Stimulated activated CD8-positive, alpha-beta memory T cell treated with anti-CD3 and anti-CD28 coated beads, Interleukin-2, amount 100 ng/mL, for 48 hours (primary cell): ENCODE measurements at places on chromosomes 1 and 21.

GRCh38 chr1:156076609-156077429, 5.4 kb downstream of the MEX3A start:
- DNase-seq, result no peak

GRCh38 chr1:84353695-84354094, 44.6 kb upstream of the DNASE2B start:
- DNase-seq, result no peak

DNA sequence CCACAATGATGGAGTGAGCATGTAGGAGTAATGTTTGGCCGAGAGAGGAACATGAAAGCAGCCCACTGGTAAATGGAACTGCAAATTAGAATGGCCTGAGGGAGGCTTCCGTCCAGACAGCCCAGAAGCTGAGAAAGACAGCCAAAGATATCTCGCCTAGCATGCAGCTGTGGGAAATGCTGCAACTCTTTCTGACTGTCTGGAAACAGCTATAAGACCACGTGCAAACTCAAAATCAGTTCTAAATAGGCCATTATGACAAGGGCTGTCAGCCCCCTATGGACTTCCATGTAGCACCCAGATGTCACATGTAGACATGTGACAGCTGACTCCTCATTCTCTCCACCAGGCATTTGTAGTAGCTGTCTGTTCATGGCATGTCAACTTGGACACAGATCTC, 62.9 kb upstream of the ATP1A1 start:
- no peak for DNase-seq

DNA sequence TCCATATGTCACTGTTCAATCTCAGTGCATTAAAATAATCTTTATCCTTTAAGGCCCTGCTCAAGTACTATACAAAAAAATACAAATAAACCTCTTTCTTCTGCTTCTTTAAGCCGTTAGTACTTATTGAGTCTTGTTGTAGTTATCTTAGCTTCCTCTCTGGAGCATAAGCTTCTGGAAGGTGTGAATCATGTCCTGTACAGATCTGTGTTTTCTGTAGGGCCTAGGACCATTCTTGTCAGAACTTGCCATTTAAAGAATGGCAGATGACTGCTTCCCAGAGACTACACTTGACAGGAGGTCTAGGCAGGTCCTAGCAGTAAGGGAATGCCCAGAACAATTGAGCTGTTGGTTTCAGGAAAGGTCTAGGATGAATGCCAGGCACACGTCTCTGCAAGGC, 12.9 kb downstream of the NEK7 start:
- no peak for DNase-seq

DNA sequence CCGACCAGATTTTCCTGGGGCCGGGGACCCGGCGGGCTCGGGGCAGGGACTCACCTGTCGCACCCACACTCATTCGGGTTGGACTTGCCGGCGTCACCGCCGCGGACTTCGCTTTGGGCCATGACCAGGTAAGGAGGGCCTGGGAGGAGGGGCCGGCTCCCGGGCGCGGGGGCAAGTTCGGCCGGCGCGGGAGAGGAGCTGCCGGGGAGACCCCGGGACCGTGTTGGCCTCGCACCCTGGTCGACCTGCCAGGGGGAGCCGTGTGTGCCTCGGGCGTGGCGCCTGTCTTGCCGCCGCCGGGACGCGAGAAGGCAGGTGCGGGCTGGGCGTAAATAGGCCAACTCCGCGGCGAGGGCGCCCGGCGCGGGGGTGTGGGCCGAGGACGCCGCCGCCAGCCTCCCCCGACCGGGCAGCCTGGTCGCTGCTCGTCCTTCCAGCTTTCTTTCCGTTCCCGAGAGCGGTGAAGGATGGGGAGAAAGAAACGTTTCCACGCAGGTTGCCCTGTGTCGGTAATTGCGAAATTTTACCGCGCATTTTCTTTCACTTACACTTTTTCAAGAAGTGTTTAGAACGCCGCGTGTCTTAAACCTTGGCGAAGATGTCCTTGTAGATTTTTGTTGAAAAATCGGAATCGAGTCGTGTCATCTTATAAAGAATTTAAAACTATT, 558 bp downstream of the USP1 start:
- DNase-seq, result no peak

- no peak for DNase-seq
Observed at GRCh38 chr1:84720221-84720780, 30.0 kb upstream of the SSX2IP start.

DNA sequence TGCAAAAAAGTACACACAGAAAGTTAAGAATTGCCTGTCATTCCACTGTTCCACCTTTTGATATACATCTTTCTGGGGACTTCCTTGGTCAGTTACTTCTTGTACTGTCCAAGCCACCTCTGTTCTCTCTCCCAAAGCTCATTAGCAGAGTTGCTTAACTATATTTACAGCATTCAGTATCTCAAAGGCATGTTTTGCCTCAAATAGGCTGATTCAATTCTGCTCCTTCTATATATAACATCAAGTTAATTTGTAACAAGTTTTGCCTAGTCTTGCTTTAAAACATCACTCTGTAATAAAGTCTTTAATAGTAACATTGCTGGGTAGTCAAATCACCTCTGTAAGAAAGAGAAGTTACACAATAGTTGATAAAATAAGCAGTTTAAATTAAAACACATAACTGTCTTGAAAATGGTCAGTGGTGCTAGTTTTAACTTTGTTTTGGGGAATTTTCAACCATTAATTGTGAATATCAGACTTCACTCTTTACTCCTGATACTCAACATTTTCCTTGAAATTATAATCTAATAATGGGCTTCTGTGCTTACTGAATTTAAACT, 35.7 kb downstream of the EDARADD start:
- no peak for DNase-seq

- DNase-seq, result no peak
Observed at GRCh38 chr1:204092632-204093420, 19.9 kb downstream of the SOX13 start.

GRCh38 chr1:39690794-39691382, 345 bp downstream of the HPCAL4 start:
- no peak for DNase-seq

GRCh38 chr1:48681476-48682305, 95.0 kb downstream of the BEND5 start:
- DNase-seq, result no peak

DNA sequence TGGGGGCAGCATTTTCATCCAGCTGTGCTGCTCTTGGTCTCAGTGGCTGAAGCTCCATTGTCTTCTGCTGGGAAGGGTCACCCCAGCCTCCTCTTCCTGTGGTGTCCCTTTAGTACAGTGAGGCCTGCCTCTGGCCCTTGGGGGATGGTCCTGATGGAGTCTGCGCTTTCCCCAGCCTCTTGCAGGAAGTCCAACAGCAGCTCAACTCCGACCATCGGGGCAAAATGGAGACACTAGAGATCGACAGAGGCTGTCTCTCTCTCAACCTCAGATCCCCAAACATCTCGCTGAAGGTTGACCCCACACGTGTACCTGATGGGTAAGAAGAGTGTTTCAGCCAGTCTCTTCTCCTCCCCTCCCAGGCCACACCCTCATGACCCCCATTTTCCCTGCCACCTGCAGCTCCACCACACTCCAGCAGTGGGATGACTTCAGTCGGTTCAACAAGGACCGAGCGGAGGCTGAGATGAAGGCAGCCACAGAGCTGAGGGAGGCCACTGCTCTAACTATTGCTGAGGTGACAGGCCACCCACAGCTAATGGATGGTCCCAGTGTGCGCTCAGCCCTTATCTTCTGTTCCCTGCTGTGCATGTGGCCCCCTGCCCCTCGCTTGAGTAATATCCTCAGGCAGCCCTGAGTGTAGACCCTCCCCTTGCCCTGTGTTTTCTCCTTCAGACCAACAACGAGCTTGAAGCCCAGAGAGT, 2.0 kb upstream of the ADPRS start:
- no peak for DNase-seq

DNA sequence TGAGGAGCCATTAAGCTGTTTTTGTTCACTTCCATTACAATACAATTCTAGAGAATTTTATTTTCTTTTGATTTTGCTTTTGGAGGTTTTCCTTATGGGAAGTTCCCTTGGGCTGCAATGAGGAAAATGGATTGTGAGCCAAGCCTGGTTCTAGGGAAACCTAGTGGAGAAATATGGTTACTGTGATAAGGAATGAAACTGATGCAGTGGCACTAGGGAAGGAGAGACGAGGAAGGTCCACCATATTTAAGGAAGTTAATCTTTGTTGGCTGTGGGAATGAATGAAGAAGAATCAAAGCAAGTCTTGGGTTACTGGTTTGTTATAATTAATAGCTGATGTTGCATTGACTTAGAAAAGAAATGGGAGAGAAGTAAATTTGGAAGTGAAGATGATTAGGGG, 28.4 kb downstream of the CHML start:
- DNase-seq, result no peak

DNA sequence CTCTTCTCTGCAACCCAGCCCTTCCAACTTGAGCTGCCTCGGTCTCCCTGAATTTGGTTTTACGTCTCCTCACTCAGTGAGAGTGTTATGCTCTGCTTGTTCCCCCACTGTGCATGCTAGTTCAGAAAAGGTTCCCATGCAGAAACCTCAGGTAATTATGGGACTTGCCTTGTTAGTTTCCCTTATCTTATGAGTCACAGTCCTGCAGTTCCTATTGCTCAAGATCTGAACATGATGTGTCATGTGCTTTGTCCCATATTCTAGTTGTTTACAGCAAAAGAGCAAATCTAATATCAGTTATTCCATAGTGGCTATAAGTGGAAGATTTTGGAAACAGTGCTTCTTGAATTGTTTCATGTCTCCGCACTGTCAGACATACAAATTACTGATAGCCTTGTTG, 74.4 kb downstream of the DUSP10 start:
- DNase-seq, result no peak

GRCh38 chr1:21783679-21784603, 992 bp upstream of the USP48 start:
- DNase-seq, result no peak

DNA sequence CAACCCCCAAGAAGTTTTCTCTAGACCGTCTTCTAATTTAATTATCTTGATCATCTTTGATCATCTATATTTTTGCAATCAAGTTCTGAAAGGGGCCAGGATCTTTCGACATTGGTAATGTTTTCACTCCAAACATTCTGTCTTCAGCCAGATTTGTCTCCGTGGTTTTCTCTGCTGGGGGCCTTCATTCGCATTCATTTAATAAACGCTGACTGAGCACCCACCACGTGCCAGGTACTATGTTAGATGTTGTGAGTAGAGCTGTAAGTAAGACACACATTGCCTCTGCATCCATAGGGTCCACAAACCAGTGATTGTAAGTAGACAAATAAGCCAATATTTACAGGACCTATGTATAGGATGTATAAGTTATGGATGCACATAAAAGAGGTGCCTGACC, 134.5 kb upstream of the MROH9 start:
- no peak for DNase-seq

DNA sequence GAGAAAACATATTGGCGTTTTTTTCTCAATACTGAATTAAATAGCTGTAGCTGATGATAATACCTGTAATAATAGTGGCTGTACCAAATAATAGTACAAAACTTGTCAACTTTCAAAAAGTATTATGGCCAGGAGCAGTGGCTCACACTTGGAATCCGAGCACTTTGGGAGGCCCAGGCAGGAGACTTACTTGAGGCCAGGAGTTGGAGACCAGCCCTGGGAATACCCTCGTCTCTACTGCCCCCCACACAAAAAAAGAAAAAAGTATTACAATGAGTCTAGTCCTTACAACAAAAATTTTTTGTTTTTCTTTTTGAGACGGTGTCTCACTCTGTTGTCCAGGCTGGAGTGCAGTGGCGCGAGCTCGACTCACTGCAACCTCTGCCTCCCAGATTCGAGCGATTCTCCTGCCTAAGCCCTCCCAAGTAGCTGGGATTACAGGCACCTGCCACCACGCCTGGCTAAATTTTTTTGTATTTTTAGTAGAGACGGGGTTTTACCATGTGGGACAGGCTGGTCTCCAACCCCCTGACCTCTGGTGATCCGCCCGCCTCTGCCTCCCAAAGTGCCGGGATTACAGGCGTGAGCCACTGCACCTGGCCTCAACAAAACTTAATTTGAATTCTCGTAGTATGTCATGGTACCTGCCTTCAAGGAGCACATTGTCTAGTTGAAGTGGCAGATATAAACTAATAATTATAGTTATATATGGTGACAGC, 1.4 kb downstream of the RBBP4 start:
- DNase-seq, result no peak

DNA sequence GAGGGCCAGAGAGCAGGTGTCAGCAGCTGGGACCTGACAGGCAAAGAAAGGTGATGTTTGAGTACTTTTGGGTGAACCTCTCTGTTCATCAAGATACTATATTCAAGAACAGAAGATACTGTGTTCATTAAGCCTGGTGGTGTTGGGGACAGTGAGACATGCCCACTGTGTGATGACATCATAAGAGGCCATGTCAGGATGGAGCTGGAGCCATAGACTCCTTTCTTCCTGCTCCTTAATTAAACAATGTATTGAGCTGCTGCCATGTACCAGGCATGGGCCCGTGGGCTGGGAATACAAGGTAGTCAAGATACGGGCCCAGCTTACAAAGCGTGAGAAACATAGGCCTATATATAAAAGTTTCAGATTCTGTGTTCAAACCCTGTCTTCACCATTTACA, 435.4 kb downstream of the RPS6KC1 start:
- DNase-seq, result no peak

DNA sequence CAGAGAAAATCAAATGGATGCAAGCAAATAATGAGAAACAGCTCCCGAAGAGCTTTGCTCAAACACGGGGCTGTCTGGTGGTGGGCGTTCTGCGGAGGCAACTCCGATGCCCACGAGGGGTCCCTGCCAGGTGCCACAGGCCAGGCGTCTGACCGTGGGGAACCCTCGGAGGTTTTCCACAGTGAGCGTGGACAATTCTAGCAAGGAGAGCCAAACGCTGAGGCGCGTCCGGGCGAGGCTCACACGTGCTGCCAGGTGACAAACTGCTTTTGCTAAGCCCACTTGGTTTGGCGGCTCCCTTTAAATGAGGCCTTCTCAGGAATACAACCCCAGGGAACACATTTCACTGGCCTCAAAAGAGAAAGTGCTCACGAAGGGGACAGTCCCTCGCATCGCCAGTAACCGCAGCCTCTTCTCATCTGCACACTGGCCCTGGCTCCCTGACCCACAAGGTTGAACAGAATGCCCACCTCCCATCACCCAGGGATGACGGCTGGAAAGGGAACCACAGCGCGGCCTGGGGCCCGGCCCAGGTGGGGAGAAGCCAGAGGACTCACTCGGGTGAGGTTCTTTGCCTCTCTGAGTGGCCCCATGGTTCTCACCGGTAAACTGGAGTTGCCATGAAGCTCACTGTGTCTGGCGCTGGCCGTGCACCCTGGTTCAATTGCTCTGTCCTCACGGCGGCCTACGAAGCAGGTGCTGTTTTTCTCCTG, 97.4 kb downstream of the PRDM16 start:
- DNase-seq, result no peak

DNA sequence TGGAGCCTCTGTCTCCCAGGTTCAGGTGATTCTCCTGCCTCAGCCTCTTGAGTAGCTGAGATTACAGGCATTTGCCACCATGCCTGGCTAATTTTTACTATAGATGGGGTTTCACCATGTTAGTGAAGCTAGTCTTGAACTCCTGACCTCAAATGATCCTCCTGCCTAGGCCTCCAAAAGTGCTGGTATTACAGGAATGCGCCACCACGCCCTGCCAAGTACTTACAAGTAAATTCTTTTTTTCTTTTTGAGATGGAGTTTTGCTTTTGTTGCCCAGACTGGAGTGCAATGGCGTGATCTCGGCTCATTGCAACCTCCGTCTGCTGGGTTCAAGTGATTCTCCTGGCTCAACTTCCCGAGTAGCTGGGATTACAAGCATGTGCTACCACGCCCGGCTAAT, 42.5 kb downstream of the RPRD2 start:
- no peak for DNase-seq
